ENCODE measurements at places on chromosomes 3 and 15.

DNA sequence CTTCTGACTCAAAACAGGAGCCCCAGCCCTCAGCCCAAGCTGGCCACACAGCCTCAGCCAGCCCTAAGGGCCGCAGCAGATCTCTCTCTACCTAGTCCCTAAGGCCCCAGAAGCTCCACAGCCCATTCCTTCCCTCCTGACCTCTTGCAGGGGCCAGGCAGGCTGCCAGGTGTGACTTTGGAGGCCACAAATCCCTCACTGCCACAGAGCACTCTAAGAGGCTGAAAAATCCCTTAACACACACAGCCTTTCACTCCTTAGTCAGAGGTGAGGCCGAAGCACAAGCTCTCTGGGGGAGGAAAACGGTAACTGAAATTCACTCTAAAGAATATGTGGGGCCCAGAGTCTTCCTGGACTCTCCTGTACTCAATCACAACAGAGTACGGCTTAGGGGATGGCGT is 23.3 kb downstream of the LRRC2 start:
- no peak for DNase-seq

GRCh38 chr15:71892335-71892734 is 82.0 kb downstream of the NR2E3 start:
- DNase-seq = no peak

GRCh38 chr3:94293793-94294195 is 230.9 kb downstream of the NSUN3 start:
- DNase-seq = no peak

DNA sequence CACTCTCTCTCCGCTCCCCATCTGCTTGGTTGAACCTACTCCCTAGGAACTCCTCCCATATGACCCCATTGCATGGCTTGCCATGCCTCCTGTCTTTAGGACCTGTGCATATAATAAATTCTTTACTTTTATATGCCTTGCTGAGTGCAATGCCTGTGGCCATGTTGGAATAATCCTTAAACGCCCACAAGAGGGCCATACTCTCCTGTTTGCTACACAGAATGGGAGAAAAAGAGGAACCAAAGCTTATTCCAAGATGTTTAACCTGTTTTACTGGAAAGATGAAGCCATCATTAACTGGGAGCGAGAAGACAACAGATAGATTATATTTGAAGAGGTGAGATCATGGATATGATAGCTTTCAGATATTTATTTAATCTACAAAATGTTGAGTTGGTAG is 1097.8 kb downstream of the NAALADL2 start:
- no peak for DNase-seq

DNA sequence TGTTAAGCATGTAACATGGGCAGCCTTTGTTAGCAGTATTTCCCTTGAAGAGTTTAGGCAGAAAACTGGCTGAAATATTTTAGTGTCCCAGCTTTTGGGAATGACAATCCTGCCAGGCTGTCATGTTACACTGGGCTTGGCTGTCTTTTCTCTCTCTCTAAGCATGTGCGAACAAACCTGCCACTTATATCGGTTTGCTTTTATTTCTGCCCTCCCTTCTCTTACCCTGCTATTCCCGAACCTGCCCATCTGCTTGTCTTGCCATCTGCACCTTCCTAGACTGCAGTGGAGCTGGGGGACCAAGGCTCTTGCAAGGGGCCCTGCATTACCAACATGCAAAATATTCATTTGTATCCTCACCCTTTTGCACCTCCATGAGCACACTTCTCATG is 339.6 kb downstream of the EPHB1 start:
- no peak for DNase-seq

- DNase-seq = no peak
Measured at GRCh38 chr3:20608054-20608738, 422.2 kb upstream of the SGO1 start.

DNA sequence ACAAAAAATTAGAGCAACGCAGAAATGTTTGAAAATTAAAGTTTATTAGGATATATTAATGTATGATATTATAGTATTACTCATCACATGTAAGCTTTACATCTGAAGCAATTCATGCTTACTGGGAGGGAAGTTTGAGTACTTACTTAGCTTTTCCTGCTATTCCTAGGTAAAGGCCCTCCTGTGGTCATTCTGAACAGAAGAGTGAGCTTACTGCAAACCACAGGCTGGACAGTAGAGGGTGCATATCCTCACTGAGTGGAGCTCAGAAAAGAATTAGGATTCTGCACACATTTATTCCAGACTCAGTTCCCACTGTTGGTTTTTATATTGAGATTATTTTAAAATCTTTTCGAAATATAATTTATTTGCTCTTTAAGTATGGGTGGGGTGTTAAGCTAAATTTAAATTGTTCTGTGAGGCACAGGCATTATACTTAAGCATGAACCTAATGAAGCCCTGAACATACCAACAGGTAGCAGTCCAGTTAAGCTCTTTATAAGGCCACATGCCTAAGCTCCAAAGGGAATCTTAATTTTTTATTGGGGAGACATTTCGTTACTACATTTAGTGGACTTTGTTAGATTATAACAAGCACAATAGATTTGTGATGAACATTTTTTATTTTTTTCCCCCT is 10.2 kb downstream of the MRPS22 start:
- no peak for DNase-seq

- DNase-seq = no peak
Measured at GRCh38 chr3:144229953-144230352, 258.3 kb downstream of the DIPK2A start.

DNA sequence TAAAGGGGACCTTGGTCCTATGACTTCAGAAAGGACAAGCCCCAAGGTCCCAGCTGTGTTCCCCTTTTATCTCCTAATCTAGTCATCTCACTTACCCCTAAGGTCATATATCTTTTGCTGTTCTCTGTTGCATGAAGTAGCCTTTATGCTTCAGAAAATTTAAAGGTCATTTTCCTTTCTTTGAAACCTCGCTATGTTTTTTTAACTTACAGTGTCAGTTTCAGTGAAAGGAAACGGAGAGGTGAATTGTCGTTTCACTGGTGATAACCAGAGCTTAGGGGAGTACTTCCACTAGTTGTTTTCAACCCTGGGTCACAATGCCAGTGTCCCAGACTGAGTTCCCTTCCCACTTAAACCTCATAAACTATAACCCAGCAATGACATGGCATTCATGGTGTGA is 357.4 kb downstream of the GAP43 start:
- no peak for DNase-seq

DNA sequence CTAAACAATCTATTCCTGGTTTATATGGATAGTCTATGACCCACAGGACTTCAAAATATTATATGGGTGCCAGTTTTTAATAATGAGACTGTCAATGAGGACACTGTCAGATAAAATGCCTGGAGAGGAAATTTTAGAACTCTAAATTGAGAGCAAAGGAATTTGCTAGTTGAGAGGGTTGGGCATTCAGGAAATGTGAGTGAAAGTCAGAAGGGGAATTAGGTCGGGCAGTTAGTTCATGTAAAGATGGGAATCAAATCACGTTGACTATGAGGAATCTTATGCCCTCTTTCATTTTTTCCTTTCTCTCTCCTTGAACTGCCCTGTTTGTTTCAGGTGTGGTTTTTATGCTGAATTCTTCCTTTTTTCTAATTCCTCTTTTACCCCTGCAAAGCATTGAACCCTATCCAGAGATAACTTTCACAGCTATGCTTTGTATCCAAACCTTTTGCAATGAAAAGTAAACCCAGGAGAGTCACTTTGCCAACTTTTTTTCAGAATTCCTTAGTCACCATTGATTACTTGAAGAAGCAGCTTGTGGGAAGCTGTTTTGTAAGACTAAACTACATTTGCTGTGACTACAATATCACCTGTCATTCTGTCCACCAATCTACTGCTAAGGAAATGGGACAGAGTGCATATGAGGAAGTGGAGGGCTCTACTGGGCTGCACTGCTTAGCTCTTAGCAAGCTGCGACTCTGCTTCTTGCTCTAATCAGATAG is 27.8 kb downstream of the CHP1 start:
- DNase-seq = no peak

- no peak for DNase-seq
Measured at GRCh38 chr3:124845406-124845805, 41.8 kb downstream of the ITGB5 start.

GRCh38 chr3:21766002-21766401 is 15.0 kb upstream of the ZNF385D start:
- DNase-seq = no peak

DNA sequence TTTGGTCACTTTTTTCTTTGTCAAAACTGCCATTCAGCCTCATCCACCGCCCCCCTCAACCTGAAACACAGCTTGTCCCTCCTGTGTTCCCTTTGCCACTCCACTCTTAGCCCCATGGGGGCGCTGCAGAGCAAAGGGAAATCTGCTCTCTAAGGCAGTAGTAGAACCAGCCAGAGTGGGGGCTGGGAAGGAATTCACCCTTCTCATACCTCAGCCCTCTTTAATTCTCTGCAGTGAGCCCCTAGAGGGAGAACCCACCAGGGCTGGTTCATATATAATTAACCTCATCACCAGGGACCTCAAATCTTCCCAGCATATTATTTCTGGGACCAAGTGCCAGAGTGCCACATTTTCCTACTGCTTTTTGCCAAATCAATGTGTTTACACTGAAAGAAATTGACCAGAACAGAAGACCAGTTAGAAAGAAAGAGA is 2.8 kb upstream of the BCL6 start:
- DNase-seq = peak; percentile 86

DNA sequence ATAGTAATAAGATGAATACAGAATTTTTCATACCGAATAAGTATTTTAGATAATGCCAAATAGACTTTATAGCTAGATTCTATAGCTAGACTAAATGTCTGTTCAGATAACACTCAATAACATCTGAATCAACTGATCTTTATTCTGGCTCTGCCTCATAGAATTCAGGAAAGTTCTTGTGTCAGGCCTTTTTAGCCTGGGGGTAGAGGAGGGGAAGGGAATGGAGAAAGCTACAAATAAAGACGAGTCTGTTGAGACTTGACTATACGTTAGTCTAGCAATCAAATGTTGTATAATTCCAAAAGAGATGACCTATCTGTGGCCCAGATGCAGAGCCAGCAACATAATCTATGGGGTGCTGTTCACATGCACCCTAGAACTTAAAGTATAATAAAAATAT is 106.6 kb upstream of the ABI3BP start:
- DNase-seq = no peak

DNA sequence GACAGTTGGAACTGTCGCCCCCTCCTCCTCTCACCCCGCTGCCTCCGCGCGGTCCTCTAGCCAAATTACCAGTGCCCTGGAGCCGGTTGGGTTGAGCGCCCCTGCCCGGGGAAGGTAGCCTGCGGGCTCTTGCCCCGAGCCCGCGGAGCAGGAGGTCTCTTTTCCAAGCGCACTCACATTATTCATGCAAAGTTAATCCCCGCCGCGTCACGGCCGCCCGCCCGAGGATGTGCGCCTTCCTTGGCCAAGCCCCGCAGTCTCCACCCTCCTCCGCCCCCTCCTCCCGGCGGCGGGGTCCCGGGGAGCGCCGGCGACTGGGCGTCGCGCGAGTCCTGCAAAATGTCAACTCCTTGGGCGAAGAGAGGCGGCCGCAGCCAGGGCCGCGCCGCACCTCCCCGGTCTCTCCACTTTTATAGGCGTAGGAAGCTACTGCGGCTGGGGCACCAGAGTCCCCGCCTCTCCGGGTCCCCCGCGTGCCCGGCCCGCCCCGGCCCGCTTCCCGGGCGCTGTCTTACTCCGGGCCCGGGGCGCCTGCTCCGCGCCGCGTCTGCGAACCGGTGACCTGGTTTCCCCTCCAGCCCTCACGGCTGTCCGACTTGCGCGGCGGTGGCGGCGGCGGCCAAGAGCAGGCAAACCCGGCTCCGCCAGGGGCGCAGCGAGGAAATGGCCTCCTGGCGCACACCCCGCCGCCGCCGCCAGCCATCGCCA is at the start of gene THRB:
TSS of gene THRB (minus strand) at position 233 of the 708 bp plus-strand sequence.
- DNase-seq = no peak

DNA sequence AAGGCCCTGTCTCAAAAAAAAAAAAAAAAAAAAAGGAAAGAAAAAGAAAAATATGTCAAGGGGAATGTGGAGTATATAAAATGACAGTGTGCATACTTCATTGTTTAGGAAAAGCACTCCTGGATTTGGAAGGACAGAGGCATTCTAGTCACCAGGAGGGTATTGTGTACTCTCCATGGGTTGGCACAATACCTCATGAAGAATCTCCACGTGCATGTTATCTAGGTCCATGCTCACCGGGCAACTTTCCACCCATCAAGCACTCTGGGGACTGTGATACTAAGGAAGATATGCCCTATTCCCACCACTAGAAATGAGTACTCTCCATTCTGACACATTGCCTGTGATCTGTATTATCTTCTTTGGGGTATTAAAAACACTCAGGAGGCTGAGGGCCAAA is 15.4 kb upstream of the KPNA1 start:
- no peak for DNase-seq

GRCh38 chr3:4091786-4092185 is 211.4 kb upstream of the SETMAR start:
- no peak for DNase-seq

- no peak for DNase-seq
Measured at GRCh38 chr15:45921376-45921775, 286.5 kb downstream of the SQOR start.

GRCh38 chr3:83514130-83514914 is 1444.5 kb upstream of the CADM2 start:
- DNase-seq = no peak

GRCh38 chr15:92636908-92637481 is 18.6 kb downstream of the FAM174B start:
- no peak for DNase-seq

- DNase-seq = no peak
Measured at GRCh38 chr15:25623708-25624107, 184.9 kb upstream of the UBE3A start.

- no peak for DNase-seq
Measured at GRCh38 chr15:73935547-73935946, 9.3 kb downstream of the LOXL1 start.

DNA sequence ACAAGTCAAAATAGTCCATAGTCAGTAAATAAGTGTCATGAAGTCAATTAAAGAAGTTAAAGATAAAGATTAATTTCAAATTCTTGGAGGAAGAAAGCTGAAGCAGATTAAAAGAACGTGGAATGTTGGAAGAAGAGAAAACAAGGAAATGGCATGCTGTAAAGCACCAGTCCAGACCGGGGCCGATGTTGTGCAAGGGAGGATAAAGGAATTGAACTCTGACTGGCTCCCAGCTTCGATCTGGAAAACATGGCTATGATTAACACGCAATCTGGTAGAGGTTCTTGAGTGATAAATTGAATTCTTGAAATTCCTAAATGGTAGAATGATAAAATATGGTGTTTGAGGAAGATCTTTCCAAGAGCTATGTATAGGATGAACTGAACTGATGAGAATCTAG is 194.4 kb downstream of the MEIS2 start:
- DNase-seq = no peak

- DNase-seq = no peak
Measured at GRCh38 chr3:108030960-108031359, 59.9 kb downstream of the CD47 start.

DNA sequence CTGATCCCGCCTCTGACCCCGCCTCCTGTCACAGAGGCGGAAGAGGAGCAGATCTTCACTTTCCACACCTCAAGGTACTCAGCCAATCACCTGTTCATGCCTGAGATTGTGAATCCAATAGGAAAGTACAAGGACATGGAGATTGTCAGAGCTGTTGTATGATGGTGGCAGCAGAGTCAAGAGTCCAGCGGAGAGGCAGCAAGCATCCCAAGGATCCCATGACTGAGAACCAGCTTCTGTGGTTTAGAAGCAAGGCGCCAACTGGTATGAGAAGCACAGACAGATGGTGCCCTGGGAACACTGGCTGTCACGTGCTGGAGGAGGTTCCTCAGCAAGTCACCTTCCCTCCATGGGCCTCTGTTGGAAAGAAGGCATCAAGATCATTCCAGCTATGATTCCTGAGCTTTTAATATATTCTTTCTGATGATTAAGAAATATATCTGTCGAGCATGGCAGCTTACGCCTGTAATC is 93.9 kb downstream of the CPN2 start:
- no peak for DNase-seq

GRCh38 chr3:124410471-124410870 is 319.8 kb upstream of the UMPS start:
- DNase-seq = no peak
